ENCODE measurements at places on chromosomes 7 and 10.

GRCh38 chr7:66246554-66247171, 41.5 kb downstream of the TPST1 start:
- no peak for DNase-seq

GRCh38 chr7:24531255-24531654, 42.0 kb upstream of the PALS2 start:
- DNase-seq, result no peak

DNA sequence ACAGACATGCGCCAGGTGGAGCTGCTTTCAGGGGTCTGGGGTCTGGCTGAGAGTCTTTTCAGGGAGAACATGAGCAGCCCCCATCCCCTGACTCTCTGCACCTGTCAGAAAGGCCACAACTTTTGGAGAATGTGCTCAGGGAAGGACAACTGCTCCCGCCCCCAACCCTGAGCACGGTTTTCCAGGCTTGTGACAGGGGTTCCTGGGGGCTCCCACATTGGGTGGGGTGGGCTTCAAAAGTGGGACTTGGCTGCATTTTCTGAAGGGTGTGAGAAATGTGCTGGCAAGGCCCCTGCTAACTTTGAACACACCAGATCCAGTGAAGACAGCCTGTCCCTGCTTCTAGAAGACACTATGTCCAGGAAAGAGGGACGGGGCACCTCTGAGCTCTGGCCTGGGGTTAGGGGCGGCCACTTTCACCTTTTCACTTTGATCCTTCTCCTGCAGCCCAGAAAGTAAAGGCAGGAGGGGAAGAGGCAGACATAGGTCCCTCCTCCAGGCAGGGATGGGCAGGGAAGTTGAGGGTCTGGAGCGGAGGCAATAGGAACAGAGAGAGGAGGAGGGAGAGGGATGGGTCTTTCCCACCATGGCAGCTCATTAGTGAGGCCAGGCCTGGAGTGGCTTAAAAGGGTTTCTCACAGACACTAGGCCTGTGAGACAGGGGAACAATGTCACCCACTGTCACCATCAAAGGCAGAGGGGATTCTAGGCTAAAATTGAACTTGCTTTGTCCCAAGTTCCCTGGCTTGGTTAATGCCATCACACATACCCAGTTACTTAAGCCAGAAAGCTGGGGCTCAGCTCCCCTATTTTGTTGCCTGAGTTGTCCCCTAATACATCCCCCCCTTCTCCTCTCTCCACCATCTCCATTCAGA, 1.5 kb downstream of the KCP start:
- DNase-seq, result no peak

- peak; percentile 4 for DNase-seq
These were observed 37.6 kb downstream of the MICU1 start for GRCh38 chr10:72588266-72588665.

GRCh38 chr7:66183700-66184099, 21.4 kb upstream of the TPST1 start:
- peak; percentile 96 for DNase-seq

- DNase-seq, result peak; percentile 14
These were observed 387.6 kb upstream of the NRP1 start for GRCh38 chr10:33722067-33722466.

GRCh38 chr7:133398506-133398905, 145.6 kb downstream of the EXOC4 start:
- DNase-seq, result no peak

GRCh38 chr10:88292185-88292514, 291.0 kb downstream of the RNLS start:
- DNase-seq, result no peak

GRCh38 chr7:142112086-142112485, 568 bp downstream of the MGAM2 start:
- DNase-seq, result no peak

DNA sequence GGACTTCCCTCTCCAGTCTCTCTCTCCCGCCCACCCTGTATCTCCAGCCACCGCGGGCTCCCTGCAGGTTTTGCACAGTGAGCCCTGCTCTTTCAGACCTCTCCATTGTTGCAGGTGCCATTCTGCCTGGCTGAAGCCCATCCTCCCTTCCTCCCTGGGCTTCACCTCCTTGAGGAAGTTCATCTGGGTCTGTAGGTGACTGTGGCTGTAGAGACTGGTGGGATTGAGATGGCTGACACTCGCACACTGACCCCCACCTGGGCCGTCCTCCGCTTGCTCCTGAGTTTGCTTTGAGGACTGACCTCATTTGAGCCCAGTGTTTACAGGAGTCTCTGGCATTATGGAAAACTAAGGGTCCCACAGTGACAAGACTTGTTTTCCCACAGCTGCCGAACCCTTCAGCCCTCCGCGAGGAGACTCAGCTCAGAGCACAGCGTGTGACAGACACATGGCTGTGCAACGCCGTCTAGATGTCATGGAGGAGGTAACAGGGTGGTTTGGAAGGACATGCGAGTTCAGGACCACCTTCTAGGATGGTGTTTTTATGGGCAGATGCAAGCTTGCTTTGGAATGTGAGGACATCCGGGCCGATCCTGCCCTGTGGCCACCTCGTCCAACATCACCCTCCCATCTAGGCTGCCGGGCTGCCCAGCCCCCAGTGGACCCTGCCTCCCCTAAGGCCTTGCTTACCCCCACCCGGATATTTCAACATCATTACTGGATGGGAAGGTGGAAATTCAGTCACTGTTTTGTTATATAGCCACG, 9.3 kb downstream of the PLAC9 start:
- DNase-seq, result no peak

- no peak for DNase-seq
These were observed 128.9 kb downstream of the NRCAM start for GRCh38 chr7:108327353-108327752.

DNA sequence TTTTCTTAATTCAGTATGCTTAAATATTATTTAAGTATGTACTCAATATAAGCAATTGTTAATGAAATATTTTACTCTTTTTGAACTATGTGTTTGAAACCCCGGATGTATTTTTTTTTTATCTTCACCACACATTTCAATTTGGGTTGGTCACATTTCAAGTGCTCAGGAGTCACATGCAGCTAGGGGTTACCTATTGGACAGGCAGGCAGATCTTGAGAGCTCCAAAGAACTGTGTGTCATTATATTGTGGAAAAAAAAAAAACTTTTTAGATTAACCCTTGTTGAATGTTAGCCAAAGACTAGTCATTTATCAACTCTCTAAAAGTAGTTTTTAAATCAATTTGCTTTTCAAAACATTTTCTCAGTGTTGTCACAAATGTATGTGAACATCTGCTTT, 37.2 kb downstream of the IKZF1 start:
- DNase-seq, result no peak

DNA sequence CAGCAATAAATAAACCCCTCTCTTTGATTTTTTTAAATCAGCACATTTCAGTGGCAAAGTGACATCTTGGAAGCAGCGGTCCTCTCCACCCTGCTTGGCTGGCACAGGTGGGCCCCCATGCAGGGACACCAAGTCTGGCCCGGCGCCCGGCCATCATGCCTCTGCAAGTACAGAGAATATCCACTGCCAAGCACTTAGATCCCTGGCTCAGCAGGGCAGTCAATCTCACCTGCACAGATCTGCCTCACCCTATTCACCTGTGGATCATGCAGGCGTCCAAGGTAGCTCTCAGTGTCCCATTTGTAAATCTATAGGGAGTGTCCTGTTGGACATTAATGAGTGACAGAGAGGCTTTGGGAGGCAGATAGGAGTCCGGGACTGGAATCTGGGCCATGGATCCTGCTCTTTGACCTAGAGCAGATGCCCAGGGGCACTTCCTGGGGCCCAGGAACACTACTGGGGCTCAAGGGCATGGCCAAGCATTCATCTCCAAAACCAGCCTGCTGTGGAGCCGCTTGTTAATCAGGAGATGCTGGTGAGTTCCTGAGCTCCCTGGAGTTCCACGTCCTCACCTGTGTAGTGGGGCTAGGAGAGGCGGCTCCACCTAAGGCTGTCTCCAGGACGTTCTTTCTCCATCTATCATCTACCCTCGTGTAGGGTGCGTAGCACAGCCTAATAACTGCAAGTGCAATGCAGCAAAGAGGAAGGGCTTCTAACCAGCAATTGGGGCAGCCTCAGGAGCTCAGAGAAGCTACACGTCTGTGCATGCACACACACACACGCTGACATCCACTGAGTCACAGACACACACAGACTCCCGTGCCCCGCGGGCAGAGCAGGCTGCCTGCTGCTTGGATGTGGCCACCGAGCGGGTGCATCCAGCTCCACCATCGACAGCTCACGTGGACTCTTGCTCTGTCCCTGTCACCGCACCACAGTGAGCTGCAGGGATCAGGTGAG, 123.6 kb downstream of the OAT start:
- DNase-seq, result no peak

DNA sequence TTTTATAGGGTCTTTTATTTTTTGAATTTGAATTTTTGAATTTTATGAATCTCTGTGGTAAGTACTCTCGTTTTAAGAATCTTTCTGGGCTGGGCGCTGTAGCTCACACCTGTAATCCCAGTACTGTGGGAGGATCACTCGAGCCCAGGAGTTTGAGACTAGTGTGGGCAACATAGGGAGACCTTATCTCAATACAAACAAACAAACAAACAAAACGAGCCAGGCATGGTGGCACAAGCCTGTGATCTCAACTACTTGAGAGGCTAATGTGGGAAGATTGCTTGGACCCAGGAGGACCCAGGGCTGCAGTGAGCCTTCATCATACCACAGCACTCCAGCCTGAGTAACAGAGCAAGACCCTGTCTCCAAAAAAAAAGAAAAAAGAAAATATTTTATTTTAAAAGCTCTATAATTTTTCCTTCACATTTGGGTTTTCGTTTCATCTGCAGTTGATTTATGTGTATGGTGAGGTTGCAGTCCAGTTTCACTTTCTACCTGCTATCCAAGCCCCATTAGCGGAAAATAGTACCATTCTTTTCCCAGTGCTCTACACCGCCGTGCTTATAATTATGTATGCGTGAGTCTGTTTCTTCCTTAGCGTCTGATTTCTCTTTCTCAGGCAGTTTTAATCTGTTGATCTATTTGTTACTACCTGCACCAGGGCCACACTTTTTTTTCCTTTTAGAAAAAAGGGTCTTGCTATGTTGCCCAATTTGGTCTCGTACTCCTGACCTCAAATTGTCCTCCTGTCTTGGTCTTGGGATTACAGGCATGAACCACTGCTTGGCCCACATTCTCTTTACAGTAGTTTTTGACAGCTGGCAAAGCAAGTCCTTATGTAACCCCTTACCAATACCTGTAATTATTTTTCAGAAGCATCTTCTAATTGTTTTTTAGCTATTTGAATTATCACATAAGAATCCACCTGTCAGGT, 21.7 kb downstream of the TRIM24 start:
- no peak for DNase-seq

DNA sequence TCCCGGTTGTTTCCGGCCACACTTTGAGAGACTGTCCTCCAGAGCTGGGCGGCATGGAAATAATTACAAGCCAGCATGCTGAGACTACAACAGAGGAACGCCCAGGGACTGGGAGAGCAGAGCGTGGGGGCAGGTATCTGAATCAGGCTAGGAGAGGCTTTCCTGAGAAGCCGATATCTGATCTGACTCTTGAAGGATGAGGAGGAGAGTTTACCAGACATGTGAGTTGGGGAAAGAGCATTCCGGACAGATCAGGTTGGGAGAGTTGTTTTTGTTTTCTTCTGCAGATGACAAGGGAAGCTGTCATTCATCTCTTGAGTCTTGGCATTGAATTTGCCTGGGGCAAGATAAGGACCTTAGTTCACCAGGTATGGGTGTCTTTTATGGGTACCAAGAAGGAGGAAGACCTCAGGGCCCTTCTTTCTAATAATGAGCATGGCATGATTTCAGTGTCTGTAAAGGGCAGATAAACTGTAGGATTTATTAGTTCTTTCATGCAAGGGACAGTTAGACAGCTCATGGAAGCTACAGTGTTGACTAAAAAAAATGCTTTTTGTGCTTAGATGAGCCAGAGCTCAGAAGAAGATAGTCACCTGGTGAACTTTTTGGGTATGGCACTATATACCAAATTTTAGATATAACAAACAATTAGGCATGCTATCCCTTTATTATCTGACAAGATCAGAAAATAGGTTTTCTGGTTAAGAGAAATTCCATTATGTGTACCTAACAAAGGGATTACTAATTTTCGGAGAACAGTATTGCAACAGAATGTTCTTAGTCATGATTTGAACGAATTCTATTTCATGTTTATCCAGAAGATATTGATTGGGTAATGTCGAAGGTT, 36.2 kb downstream of the WBP1L start:
- DNase-seq, result peak; percentile 78

GRCh38 chr7:34928052-34928451, 109.2 kb downstream of the DPY19L1 start:
- DNase-seq, result no peak
